Right atrium auricular region (tissue), 2 donors: ENCODE measurements at places on chromosomes 1 and 21.

DNA sequence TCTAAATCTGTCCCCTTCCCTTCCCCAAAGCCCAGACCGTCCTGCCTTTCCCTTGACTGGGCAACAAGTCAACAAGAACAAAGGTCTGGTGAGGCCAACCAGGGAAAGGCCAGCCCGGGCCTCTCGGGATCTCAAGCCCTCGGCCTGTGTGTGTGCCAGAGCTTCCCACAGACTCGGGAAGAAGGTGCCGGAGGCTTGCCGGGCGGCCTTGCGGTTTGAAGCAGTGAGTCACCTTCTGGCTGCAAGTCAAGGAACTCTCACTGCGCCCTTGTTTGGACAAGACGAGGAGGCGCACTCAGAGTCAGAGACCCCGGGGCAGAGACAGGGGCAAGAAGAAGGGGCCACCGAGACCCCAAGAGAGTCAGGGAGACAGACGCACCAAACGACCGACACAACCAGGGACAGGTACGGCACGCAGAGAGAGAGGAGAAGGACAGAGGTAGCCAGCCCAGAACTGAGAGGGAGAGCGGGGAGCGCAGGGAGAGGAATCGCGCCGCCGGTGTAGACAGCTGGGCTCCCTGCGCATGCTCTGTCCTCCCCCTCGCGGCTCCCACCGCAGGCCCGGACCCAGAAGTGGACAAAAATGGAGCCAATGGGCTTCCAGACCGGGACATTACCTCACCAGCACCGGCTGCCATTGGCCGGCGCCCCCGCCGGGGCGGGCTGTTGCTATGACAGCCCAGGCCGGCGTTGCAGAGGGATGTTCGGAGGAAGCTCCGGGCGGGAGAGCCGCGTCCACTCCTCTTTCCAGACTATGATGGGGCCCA is 66.6 kb upstream of the LAPTM5 start:
- H3K27me3 ChIP-seq, result no peaks in the 10 kb centered on the region
- H3K4me1 ChIP-seq, result no peaks in the 10 kb centered on the region
- no peaks in the 10 kb centered on the region for H3K36me3 ChIP-seq
- peak; percentile 97 for DNase-seq
- H3K4me3 ChIP-seq, result peak overlapping the region; percentile 46

DNA sequence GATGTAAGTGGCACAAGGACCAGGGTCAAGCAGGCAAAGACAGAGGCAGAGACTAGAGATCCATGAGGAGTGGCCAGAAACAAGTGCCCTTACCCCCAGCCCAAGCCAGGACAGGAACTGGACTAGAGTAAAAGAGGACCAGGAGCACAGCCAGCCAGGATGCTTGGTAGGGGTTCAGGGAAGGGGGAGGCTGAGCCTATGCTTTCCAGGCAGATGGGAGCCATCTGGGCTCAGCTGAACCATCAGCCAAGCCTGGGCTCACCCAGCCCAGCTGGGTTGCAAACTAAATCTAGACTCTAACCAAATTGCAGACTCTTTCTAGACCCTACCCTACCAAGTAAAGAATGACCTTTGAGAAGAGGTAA is 15.2 kb downstream of the PDZK1IP1 start:
- no peaks in the 10 kb centered on the region for H3K27me3 ChIP-seq
- H3K27ac ChIP-seq, result no peak overlapping the region
- H3K36me3 ChIP-seq, result no peaks in the 10 kb centered on the region
- H3K4me3 ChIP-seq, result no peak overlapping the region
- H3K4me1 ChIP-seq, result no peaks in the 10 kb centered on the region

DNA sequence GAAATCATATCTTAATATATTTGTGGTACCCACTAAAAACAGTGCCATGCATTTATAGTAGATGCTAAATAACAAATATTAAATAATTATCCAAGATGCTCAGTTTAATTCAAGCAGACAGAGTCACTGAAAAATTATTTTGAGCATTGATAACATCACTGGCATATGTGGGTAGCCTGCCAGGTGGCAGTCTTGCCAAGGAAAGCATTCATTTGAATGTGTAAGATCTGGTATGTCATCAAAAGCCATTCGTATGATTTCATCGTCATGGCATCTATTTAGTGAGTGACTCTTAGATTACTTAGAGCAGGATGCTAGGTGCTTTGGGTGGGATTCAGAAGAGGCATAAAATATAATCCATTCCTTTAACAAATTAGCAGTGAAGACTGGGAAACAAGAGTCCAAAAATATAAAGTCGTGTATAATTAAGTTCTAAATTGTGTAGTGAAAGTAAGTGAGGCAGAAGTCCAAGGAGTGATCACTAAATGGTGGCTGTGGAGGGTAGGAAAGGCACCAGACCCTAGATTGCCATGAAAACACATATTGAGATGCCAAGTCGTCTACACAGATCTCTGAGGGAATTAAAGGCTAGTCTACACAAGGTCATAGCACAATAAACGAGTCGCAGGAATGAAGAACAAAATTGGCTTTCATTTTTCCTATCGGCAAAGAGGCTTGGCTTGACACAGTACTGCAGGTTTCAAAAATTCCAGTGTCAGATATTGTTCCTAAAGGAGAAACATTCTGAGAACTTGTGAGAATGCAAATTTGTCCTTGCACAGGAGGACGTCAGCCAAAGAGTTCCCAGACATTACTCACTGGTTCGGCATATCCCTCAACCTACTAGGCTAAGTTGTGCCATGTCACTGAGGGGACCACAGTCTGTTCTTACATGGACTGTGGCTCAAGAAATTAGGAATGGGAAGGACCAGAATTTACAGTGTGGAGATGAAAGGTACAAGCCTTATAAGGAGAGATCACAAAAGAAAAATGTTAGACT is 130.8 kb downstream of the LYPLAL1 start:
- H3K27me3 ChIP-seq, result no peaks in the 10 kb centered on the region
- H3K4me1 ChIP-seq, result peaks cover 11% of the 10 kb centered on the region
- no peak overlapping the region for H3K4me3 ChIP-seq

DNA sequence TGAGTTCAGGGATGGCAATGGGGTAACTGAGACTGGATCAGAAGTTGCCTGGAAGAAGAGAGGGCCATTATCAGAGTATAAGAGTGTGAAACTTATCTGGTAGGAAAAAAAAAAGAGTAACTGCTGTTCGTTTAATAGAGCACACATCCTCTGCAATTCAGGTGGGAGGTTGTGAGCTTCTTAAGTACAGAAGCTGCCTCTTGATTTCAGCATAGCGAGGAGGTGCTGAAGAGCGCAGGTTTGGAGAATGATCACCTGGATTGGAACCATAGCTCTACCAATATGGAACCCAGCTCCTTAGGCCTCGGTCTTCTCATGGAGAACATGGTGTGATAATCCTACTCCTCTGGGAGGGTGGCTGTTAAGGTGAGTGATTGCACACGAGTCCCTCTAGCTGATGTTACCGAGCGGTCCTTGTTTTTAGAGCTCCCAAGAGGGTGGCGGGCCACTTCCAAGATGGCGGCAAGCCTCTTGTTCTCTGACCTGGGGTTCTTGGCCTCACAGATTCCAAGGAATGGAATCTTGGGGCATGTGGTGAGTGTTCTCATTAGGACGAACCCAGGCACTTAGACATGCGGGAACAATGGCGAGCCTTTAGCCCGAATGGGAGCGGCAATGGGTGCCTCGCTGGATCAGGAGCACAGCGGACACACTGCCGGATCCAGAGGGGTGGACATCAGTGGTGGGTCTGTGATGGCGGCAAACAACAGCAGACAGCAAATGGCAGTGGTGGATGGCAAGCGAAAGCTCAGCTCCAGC is 3.3 kb upstream of the MX1 start:
- H3K27ac ChIP-seq, result no peak overlapping the region
- H3K27me3 ChIP-seq, result no peaks in the 10 kb centered on the region
- DNase-seq, result no peak
- H3K4me1 ChIP-seq, result no peaks in the 10 kb centered on the region

GRCh38 chr1:194809665-194810064 is 1623.3 kb upstream of the B3GALT2 start:
- no peaks in the 10 kb centered on the region for H3K36me3 ChIP-seq
- DNase-seq, result no peak
- H3K4me3 ChIP-seq, result no peak overlapping the region
- no peaks in the 10 kb centered on the region for H3K27me3 ChIP-seq

- H3K4me1 ChIP-seq, result no peaks in the 10 kb centered on the region
- no peaks in the 10 kb centered on the region for H3K27me3 ChIP-seq
- no peaks in the 10 kb centered on the region for H3K36me3 ChIP-seq
- no peak overlapping the region for H3K4me3 ChIP-seq
- no peak overlapping the region for H3K27ac ChIP-seq
These were observed 781.6 kb downstream of the ADGRL2 start for GRCh38 chr1:82582347-82582746.

DNA sequence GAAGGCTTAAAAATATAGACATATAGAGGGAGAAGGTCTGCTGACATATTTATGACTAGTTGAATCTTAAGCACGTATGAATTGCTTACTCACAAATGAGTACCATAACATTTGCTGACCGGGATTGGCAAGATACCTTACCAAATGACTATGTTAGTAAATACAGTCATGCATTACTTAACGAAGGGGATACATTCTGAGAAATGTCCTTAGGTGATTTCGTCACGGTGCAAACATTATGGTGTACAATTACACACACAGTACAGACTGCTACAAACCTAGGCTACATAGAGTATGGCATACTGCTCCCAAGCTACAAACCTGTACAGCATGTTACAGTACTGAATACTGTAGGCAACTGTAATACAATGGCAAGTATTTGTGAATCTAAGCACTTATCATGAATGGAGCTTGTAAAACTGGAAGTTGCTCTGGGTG is 19.4 kb upstream of the UBE2U start:
- no peaks in the 10 kb centered on the region for H3K36me3 ChIP-seq
- H3K27me3 ChIP-seq, result no peaks in the 10 kb centered on the region
- H3K4me3 ChIP-seq, result no peak overlapping the region
- DNase-seq, result no peak
- H3K4me1 ChIP-seq, result no peaks in the 10 kb centered on the region

- H3K27ac ChIP-seq, result no peak overlapping the region
- H3K4me3 ChIP-seq, result no peak overlapping the region
- H3K36me3 ChIP-seq, result no peaks in the 10 kb centered on the region
- H3K4me1 ChIP-seq, result no peaks in the 10 kb centered on the region
- H3K27me3 ChIP-seq, result no peaks in the 10 kb centered on the region
These were observed 128.6 kb downstream of the ST6GALNAC3 start for GRCh38 chr1:76203127-76203526.

GRCh38 chr1:215482079-215482478 is 85.0 kb upstream of the KCTD3 start:
- H3K27me3 ChIP-seq, result no peaks in the 10 kb centered on the region
- H3K27ac ChIP-seq, result no peak overlapping the region
- DNase-seq, result no peak
- H3K4me1 ChIP-seq, result no peaks in the 10 kb centered on the region
- H3K36me3 ChIP-seq, result no peaks in the 10 kb centered on the region
- H3K4me3 ChIP-seq, result no peak overlapping the region

DNA sequence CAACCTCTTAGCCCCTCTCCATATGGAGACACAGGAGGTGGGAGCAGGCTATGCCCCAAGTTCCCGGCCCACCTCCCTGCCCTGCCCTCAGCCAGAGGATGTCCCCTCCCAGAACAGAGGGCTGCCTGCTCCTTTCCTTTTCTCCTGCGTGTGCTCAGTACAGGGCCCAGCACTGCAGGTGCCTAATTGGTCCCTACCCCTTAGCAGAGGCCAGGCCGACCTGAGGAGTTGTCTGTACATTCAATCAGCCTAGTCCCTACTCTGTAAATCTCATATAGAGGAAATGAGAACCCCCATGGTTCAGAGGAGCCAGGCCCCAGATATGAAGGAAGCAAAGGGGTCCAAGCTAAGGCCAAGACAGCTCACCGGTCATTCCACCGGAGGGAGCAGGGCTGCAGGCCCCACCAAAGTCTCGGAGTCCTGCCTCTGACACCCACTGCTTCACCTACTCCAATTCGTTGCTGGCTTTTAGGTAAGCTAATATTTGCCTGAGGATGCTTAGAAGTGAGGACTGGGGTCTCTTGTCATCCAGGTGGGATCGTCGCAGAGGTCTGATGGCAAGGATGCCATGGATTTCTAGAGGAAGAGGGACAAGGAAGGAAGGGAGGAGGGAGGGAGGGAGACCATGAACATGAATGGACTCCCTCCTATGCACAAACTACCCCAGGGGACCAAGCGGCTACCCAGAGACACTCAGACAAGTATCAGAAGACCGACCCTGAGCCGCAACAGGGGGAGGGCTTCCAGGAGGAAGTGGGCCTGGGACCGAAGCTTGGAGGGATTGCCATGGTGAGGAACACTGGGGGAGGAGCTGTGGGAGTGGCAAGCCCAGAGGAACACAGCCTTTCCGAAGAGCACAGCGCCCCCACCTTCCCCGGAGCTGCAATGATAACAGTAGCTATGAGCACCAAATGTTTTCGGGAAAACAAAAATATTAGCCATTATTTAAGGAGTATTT is 30.4 kb upstream of the FOXO6 start:
- no peak overlapping the region for H3K27ac ChIP-seq
- H3K4me3 ChIP-seq, result no peak overlapping the region
- DNase-seq, result no peak
- peaks cover 12% of the 10 kb centered on the region for H3K4me1 ChIP-seq
- no peaks in the 10 kb centered on the region for H3K27me3 ChIP-seq

- DNase-seq, result no peak
- H3K27ac ChIP-seq, result no peak overlapping the region
- H3K4me3 ChIP-seq, result no peak overlapping the region
- H3K4me1 ChIP-seq, result no peaks in the 10 kb centered on the region
- H3K27me3 ChIP-seq, result no peaks in the 10 kb centered on the region
- H3K36me3 ChIP-seq, result no peaks in the 10 kb centered on the region
These were observed 29.9 kb upstream of the DDAH1 start for GRCh38 chr1:85494904-85495266.

DNA sequence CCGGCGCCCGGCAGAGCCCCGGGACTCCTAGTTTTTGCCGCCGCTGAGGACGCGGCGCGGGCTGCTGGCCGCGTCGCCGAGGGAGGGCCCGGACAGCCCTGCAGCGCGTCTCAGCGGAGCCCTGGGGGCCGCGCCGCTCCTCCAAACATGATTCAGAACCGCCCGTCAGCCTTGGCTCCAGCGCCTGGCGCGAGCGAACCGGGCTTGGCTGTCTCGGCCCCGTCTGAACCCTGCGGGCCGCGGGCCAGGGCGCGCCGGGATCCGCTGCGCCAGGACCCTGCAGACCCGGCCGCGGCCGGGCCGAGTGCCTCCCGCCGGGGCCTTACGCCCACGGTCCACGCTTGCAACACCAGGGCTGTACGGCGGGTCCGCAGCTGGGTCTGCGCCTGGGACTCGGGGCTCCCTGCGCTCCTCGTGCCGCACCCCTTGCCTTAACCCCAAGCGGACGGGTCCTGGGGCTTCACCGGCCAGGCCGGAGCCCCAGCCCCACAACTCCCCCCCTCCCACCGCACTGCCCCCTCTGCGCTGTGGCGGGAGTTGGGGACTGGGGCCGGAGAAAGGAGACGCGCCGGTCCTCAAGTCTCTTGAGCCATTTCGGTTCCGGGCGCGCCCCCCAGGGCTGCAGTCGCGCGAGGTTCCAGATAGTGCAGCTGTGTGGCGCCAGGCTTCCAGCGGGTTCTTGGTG is 48.4 kb upstream of the CD34 start:
- no peaks in the 10 kb centered on the region for H3K36me3 ChIP-seq
- peak; percentile 89 for DNase-seq
- H3K4me1 ChIP-seq, result peaks cover 65% of the 10 kb centered on the region
- peak overlapping the region; percentile 57 for H3K4me3 ChIP-seq
- H3K27ac ChIP-seq, result peak overlapping the region; percentile 96
- no peaks in the 10 kb centered on the region for H3K27me3 ChIP-seq
